ENCODE measurements at places on chromosomes 11 and 22. TPM values are rescaled to one million over a fixed set of nuclear protein-coding genes. Genes with fewer than 3 reads are reported as not detected.

Gene RFPL1
- total RNA-seq: not detected

DNA sequence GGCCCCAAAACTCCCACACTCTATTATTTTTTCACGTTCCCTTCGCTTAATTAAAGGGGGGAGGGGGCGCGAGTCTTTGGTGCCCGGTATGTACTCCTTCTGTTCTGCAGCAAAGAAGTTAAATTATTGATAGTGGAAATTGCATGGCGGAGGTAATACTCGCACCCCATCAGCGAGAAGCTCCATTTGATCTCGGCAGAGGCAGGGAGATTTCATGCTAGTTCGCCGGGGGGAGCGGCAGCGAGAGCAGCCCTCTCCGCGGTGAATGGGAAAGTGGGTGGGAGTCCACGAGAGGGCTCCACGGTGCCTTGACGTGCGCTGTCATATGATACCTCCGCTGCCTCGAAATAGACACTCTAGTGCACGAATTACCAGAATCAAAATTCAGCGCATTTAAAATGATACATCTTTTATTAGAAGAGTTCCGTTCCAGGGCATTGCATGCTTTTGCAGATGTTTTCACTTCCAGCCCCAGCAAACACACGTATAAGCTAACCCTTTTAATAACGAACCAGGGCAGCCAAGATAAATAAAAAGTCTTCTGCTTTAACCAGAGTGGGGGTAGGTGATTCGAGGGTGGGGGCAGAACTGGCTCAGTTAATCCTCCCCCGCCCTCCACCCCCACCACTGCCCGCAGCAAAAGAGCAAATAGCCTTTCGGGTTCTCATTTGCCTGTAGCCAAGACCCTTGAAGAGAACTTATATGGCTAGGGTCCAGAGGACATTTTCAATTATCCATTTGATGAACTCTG, 1.3 kb upstream of the BDNF start:
- DNase-seq: no peak
- peaks cover 64% of the 10 kb centered on the region for H3K27me3 ChIP-seq
- H3K4me1 ChIP-seq: peaks cover 23% of the 10 kb centered on the region
- H3K4me3 ChIP-seq: peak overlapping the region; percentile 80
- H3K36me3 ChIP-seq: peaks cover 3% of the 10 kb centered on the region

DNA sequence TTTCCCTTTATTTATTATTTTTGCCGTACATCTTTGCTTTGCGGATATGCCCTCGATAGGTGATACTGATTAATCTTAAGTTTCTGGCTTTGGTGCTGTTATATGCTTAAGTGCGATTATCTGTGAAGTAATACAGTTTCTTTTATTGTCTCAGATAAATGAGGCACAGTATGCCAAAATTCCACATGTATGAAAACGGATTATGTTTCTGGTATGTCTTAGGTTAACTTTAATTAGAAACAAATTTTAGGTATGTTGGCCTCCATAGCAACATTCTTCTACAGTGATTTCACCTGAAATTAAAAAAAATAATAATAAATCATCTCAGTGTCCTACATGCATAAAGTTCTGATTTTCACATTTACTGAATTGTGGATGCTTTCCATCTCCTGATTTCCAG, 119.2 kb downstream of the ARHGAP42 start:
- H3K27me3 ChIP-seq: no peaks in the 10 kb centered on the region
- no peaks in the 10 kb centered on the region for H3K36me3 ChIP-seq
- DNase-seq: no peak
- no peak overlapping the region for H3K4me3 ChIP-seq
- H3K4me1 ChIP-seq: no peaks in the 10 kb centered on the region

GRCh38 chr11:37026326-37026725, 428.3 kb upstream of the RAG2 start:
- H3K4me3 ChIP-seq: no peak overlapping the region
- no peaks in the 10 kb centered on the region for H3K36me3 ChIP-seq
- H3K4me1 ChIP-seq: no peaks in the 10 kb centered on the region
- no peak overlapping the region for H3K27ac ChIP-seq

GRCh38 chr22:32682990-32683389, 118.5 kb upstream of the TIMP3 start:
- no peak for DNase-seq
- H3K27me3 ChIP-seq: peaks cover 2% of the 10 kb centered on the region
- no peak overlapping the region for H3K4me3 ChIP-seq
- no peaks in the 10 kb centered on the region for H3K36me3 ChIP-seq

Gene BBOX1
- total RNA-seq: not detected

GRCh38 chr11:117839380-117839881, 14.9 kb upstream of the FXYD2 start:
- no peaks in the 10 kb centered on the region for H3K4me1 ChIP-seq
- no peak overlapping the region for H3K27ac ChIP-seq
- H3K36me3 ChIP-seq: no peaks in the 10 kb centered on the region
- DNase-seq: no peak
- peaks cover 27% of the 10 kb centered on the region for H3K27me3 ChIP-seq
- no peak overlapping the region for H3K4me3 ChIP-seq

Data from activated CD4-positive, alpha-beta T cell treated with anti-CD3 and anti-CD28 coated beads, Interleukin-2, amount 10 ng/mL, durations not matched to agents 24 days and 14 days (primary cell).